Lung (tissue), 17 donors: ENCODE measurements at places on chromosomes 3 and 15.

DNA sequence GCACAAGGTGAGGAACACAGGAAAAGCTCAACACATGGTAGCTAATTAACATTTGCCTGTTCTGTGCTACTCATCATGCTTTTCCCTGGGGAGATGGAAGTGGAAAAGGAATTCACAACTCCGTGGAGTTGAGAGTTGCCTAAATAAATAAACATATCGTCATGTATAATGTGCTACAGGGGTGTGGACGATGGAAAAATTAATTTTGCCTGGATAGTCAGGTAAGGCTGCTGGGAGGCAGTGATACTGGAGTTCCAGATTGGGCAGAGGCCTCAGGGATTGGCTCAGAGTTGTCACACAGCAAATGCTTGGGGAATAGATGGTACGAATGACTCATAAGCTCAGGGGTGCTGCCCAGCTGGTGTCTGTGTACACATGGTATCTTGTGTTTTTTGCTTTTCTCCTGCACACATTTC lies 3.1 kb upstream of the ABHD6 start:
- DNase-seq = no peak

DNA sequence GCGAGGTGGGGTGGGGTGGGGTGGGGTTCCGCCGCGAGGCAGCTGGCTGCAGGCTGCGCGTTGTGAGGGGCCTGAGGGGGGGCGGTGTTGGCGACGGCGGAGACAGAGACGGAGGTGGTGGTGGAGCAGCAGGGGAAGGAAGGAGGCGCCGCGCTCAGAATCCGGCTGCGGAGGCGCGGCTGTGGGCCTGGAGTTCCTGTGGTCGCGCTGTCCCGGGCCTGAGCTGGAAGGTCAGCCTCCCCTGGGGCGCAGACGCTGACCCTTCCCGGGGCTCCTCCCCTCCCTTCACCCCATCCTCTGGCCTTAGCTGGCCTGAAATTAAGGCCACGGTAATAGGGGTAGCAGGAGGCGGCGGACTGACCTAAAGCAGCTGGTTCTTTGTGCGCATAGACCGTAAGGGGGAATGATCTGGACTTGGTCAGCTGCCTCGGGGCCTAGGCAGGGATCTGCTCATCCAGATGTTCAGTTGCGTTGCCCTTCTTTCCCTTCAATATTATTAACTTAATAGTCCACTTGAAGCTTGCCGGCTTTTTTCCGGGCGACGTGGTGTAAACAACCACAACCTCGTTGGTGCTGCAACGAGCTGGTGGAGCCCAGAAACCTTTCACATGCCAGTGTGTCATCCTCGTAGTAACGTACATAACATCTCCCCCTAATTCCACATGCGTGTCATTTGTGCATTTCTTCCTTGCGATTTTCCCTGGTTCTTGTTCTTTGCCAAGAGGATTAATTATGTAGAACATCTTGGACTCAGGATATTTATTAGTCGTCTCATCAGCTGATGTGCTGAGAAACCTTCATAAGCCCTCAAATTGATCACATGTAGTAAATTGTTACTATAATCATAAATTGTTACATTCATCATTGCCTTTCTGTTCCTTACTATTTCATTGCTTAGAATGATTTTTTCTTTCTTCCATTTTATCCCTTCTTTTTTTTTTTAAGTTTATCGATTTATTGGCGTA lies 626 bp downstream of the SEC62 start:
- peak; percentile 81 for DNase-seq

GRCh38 chr3:189363590-189364255 lies 192.0 kb downstream of the TPRG1 start:
- DNase-seq = peak; percentile 34

- no peak for DNase-seq
Observed at GRCh38 chr3:65828706-65829105, 210.0 kb downstream of the MAGI1 start.

GRCh38 chr3:43727930-43728329 lies 37.2 kb downstream of the ABHD5 start:
- DNase-seq = no peak

- peak; percentile 93 for DNase-seq
Observed at GRCh38 chr3:197456261-197457091, 99.3 kb downstream of the BDH1 start.

GRCh38 chr15:62035256-62035924 lies 24.9 kb downstream of the VPS13C start:
- no peak for DNase-seq

GRCh38 chr3:170723241-170723640 lies 137.4 kb upstream of the SLC7A14 start:
- no peak for DNase-seq

DNA sequence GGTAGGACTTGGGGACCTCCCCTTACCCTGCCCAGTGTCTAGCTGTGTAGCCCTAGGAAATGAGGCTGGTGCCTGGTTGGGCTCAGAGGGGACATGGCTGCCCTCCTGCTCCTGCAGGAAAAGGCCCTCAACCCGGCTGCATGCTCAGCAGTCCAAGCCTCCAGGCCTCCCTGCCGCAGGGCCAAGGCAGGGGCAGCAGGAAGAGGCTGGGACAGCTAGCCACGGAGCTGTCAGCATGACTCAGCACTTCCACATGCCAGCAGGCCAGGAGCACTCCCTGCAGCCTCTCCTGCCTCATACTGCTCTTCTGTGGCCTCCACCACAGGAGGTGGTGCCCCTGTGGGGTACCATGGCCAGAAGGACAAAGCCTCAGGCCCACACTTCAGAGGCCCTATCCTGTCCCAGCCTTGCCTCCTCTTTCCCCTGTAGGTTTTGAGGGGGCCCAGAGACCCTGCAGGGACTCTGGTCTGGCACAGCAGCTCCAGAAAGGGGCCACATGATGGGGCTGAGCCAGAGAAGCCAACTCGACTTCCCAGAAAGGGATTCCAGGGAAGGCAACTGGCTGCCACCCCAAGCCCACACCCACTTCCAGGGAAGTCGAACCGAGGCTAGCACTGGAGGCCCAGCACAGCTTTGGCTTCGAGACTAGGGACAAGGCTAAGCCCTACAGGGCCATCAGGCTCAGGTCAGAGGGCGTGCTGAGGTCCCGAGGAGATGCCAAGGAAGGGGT lies 19.5 kb downstream of the TKT start:
- DNase-seq = no peak

DNA sequence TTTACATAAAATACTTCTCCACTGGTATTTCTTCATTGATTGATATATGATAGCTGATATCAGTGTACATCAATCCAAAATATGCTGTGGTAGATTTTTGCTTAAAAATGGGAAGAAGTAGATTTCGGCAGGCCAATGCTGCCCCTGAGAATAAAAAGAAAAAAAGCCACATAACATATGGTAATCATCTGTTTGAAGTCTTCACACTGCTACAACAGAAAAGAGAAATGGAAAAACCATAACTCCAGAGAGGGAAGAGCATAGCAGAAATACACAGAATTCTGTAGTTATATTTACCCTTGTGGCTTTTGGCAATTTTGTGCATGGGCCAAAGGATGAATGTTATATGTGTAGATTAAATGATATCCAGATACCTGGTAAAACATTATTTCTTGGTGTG lies 143.1 kb upstream of the KCNMB2 start:
- no peak for DNase-seq

GRCh38 chr3:151156618-151157216 lies 46.3 kb downstream of the GPR171 start:
- DNase-seq = peak; percentile 51

GRCh38 chr15:48408327-48408726 lies 77.1 kb downstream of the DUT start:
- peak; percentile 77 for DNase-seq

GRCh38 chr3:37816271-37816670 lies 45.4 kb upstream of the CTDSPL start:
- DNase-seq = no peak

- no peak for DNase-seq
Observed at GRCh38 chr15:45550436-45550835, 27.9 kb upstream of the SLC30A4 start.

GRCh38 chr3:150006794-150007193 lies 36.1 kb upstream of the PFN2 start:
- DNase-seq = no peak

GRCh38 chr3:124569761-124570160 lies 160.5 kb upstream of the UMPS start:
- DNase-seq = no peak

DNA sequence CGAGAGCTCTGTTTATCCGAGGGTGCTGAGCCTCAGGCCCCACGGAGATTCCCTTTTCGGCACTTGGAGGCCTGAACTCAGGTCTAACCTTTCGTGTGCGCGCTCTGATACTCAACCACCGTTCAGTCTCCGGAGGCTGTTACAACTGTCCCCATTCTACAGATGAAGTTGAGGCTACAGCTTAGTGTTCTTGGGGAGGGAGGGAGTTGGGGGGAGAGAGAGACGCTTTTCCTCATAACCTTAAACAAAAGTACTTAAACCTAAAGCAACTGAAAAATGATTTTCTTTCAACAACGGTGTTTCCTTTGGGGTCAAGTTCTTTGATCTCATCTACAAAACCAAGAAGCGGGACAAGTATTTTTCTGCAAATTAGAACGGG lies 952 bp upstream of the CHST2 start:
- DNase-seq = peak; percentile 54

DNA sequence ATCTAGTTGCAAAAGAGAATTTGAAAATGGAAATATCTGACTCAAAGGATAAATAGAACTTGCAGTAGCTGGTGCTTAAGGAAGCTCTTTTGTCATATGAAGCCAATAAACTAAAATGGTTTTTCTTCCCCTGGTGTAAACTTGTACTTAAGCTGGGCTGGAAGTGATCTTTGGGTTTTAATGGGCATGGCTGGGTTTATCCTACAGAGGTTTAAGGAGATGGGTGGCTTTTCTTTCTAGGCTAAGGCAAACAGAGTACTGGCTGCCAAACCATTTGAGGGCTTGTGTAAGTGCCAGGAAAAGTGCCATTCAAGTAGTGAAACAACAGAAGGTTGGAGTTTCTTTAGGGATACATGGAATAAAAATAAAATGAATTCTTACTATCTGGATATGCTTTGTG lies 12.1 kb upstream of the UTS2B start:
- DNase-seq = no peak

DNA sequence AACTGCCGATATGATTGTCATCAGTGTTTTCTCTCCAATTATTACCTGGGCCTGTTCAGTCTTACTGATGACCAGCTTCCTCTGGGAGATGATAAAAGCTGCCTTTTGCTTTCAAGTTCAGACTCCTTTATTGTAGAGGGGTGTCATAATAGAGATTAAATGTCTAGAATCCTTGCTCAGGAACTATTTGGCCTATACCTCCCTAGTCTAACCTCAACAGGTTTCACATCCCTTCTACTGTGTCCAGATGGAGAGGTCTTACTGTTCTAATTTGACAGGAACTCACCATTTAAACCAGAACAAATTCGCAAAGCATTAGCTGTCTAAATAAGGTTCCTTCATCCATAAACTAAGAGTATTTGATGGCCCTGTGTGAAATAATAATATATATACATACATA lies 88.0 kb downstream of the BCHE start:
- DNase-seq = no peak

- DNase-seq = no peak
Observed at GRCh38 chr3:41508063-41508696, 308.9 kb downstream of the CTNNB1 start.

DNA sequence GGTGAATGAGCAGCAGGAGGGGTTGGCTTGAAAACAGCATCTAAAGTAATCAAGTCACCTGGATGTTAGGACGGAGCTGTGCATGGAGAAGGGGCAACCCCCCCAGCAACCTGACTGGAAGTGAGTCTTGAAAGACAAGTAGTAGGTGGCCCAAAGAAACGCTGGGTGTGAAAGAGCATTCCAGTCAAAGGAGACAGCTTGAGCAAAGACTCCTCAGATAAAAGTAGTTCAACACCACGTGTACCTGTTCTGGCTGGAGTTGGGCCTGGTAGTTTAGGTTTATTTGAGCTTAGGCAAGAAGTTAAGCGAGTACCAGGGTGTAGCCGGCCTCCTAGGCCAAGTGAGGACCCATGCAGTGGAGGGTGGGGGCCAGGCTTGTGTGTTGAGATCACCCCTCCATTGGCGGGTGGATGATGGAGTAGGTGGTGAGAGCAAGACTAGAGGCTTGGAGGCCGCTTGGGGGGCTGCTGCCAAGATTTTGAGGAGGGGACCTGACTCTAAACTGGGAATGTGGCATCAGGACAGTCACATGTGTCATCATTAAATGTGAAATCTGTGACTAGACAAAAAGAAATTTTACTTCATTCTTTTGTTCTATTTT lies 61.3 kb downstream of the ABHD2 start:
- DNase-seq = no peak

DNA sequence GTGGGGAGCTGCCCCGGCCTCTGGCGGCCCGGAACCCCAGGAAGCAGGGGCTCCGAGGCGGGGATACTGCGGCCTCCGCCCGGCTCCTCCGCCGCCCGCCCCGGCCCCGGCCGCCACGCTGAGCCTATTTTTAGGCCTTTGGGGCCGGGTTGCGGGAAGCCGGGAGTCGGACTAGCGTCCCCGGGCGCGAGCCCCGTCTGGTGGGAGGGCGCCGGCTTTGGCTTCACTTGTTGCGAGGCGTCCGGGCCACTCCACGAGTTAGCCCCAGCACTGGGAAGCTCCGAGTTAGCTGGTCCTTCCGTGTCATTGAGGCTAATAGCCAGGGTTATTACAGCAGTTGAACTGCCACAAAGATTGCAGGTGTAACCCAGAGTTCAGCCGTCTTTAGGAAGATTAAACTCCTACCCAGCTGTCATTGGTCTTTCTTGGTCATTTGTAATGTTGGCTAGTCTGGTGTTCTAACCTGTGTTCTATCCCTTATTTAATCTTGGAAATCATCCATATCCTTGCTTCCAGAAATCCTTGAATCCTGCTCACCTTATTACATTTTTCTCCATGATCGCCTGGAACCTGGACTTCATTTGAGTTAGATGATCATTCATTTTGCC lies 791 bp downstream of the GYG1 start:
- DNase-seq = peak; percentile 55

DNA sequence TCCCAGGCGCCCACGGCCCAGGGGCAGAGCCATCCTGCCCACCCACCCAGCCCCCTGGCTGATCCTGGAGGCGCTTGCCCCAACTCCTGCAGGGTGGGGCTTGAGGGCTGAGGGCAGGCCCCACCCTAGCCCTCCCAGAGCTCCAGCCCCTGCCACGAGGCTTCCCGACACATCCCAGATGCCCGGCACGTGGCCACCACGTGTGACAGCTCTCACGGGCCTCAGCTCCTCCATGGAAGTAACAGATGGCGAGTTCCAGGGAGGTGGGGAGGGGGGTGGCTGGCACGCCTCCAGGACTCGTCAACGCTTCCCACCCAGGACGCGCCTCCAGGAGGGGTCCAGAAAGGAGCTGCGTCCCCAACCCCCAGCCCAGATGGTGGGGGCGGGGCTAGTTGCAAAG lies 29.1 kb downstream of the PLXND1 start:
- DNase-seq = no peak

- DNase-seq = no peak
Observed at GRCh38 chr3:72904163-72904562, 16.3 kb downstream of the GXYLT2 start.

- no peak for DNase-seq
Observed at GRCh38 chr15:36438499-36438898, 140.9 kb upstream of the CDIN1 start.

GRCh38 chr3:11982341-11982941 lies 21.7 kb upstream of the SYN2 start:
- no peak for DNase-seq
